Activated naive CD4-positive, alpha-beta T cell treated with anti-CD3 and anti-CD28 coated beads, Interleukin-2, amount 50 U/mL, for 72 hours (primary cell): ENCODE measurements at places on chromosomes 1 and 21. TPM values are rescaled to one million over a fixed set of nuclear protein-coding genes. Genes with fewer than 3 reads are reported as not detected.

The SMG7 gene
- total RNA-seq, result 63.4 TPM

The YBEY gene
- 9.1 TPM for total RNA-seq

The ADAM30 gene
- total RNA-seq, result not detected

- no peak for DNase-seq
Observed at GRCh38 chr1:54814571-54814970, 13.4 kb upstream of the TTC22 start.

GRCh38 chr1:67937010-67937409 is 103.7 kb upstream of the GNG12 start:
- DNase-seq, result no peak

DNA sequence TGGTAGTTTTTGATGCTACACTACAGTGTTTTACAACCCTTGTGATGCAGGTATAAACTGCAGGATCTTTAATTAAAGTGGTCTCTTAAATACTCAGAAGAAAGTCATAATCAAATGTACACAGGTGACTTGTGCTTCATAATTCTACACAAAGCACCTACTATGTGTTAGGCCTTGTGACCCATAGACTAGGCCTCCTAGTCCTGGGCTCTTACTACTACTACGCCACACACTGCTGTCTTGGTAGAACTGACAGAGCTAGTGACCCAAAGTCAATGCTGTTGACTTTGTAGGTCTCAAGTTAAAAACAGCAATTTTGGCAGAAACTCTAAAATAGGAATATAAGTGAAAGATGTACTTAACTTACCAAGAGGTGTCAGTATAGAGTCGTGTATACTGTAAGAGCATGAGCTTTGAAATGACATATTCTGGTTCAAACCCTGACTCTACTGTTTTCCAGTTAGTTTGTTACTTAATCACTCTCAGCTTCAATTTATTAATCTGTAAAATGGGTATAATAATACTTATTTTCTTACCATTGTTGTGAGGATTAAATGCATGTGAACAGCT is 48.6 kb upstream of the LMO4 start:
- no peak for DNase-seq

DNA sequence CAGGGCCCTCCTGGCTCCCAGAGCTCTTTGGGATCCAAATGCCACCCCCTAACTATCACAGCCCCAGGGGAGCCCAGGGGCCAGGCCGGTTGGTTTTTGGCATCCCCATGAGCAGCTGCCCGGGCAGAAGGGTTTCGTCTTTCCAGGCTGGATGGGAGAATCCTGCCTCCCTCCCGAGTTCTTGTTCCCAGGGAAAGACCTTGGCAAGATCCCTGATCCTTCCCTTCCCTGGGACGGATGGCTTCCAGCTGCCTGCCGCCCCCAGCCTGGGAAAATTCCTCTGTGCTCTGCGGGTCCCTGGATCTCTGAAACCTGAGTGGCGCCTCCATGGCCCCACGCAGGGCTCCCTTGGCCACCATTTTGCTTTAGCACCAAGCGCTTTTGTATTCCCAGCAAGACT is 55.6 kb downstream of the TAS1R2 start:
- no peak for DNase-seq

GRCh38 chr21:41819236-41819855 is 52.5 kb upstream of the RIPK4 start:
- DNase-seq, result no peak

GRCh38 chr1:237679687-237680086 is 211.0 kb downstream of the ZP4 start:
- DNase-seq, result no peak

DNA sequence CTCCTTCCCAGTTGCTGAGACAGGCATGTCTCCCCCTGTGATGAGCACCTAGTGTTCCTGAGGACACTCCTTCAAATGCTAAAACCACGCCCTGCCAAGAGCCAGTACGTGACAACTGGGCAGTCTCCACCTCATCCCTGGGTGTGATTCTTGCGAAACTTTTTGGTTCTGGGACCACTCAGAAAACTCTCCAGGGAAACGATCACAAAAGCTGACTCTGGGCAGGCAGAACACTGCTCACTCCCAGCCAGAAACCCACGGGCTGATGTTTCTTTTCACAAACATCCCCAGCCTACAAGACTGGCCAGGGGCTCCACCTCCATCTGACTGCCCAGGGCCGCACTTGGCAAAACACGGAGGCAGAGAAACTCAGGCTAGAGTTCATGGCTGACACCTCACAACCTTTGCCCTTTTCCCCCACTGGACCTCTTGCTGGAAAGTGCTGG is 24.4 kb downstream of the DHRS3 start:
- DNase-seq, result no peak

DNA sequence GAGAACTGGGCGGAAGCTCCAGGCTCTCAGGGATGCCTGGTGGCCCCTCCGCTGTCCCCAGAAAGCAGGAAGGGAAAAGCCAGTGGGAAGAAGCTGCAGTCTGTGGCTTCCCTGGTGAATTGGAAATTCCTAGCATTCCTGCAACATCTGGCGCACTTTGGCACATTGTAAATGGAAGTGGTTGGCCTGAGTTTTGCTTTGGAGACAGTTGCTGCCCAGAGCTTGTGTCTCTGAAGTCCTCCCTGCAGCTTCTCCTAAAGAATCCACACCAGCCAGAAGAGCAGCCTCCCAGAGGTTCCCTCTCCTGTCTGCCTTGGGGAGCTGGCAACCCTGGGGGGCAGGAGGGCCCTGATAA is 48.2 kb downstream of the ARHGEF10L start:
- no peak for DNase-seq

DNA sequence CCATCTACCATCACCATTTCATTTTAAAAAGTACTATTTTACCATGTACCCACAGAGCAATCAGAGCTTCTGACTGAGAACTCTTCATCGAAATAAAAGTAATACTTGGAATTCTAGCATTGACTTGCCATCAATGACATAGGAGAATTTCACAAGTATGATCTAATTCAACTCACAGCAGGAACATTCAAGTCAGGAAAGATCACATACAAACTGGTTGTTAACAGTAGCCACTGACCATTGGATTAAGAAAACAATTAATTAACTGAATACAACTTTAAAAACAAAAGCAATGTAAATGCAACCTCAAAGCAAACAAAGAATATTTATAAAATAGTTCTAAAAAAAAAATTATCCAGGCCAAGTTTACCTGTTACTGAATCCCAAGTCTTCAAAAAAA is 18.8 kb downstream of the RNF115 start:
- no peak for DNase-seq
